ENCODE measurements at places on chromosomes 13 and 19.

GRCh38 chr13:98254513-98254912 is 77.4 kb upstream of the RNF113B start:
- no peak for DNase-seq

- no peak for DNase-seq
Observed at GRCh38 chr19:22807061-22807835, 23.3 kb upstream of the ZNF99 start.

GRCh38 chr13:48491423-48492095 is 41.3 kb downstream of the RCBTB2 start:
- no peak for DNase-seq

- peak; percentile 55 for DNase-seq
Observed at GRCh38 chr19:41646589-41647204, 19.8 kb upstream of the CEACAM4 start.

DNA sequence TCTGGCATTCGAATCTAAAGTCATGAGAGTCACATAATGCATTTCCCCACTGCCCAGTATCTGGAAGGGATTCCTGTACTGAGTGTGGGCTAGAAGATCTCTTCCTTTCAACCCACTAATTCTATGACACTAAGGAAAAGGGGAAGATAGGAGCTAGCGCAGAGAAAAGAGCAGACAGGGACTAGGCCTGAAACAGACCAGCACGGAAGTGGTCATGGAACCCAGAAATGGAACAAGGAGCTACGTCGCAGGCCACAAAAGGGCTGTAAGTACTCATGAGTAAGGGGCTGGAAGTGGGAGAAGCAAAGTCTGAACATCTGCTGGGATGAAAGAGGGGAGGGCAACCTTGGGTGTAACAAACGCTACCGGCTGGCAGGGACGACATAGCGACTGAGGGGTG is 8.6 kb downstream of the ABCC4 start:
- DNase-seq, result no peak

GRCh38 chr13:113359571-113359970 is 4.4 kb downstream of the GRTP1 start:
- DNase-seq, result peak; percentile 57

GRCh38 chr13:80783926-80784565 is 443.1 kb upstream of the SPRY2 start:
- DNase-seq, result no peak

- no peak for DNase-seq
Observed at GRCh38 chr13:108120856-108121255, 94.5 kb downstream of the LIG4 start.

- no peak for DNase-seq
Observed at GRCh38 chr13:106649495-106649894, 81.6 kb upstream of the ARGLU1 start.

- no peak for DNase-seq
Observed at GRCh38 chr13:75175575-75175974, 306.4 kb downstream of the TBC1D4 start.

DNA sequence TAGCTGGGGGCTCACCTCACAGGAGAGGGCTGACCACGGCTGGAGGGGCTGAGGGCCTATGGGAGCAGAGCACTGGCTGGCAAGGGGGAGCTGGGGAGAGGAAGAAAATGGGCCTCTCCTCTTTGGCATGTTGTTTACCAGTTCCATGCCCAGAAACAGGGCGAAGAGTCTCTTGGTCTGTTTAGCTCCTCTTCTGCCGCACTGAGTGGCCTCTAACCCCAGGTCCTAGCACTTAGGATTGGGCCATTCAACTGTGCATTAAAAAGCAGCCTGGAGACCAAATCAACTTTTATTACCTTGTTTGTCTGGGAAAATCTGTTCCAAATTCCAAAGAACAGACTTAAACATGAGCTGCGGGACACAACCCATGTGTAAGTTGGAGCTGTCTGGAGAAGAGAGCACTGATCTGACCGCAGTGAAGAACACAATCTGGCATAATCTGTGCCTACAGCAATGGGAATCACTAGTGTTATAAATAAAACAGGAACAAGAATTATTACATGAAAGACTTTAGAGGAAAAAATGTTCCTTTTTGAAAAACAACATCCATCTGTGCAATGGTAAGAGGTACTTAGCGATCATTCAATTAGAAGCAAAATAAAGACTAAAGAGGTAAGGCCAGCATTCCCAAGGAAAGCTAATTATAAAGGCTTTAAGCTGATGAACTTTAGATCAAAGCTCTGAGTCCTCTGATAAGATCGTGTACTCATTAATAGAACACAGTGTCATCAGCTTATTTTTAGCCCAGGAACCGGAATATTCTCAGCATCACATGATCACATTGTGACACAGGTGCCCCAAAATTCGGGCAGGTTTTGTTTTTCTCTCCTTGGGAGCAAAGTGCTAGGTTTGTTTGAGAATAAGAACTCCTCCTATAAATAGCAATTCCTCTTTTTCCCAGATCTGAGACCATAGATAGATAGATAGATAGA is 243.2 kb downstream of the COL4A1 start:
- no peak for DNase-seq

DNA sequence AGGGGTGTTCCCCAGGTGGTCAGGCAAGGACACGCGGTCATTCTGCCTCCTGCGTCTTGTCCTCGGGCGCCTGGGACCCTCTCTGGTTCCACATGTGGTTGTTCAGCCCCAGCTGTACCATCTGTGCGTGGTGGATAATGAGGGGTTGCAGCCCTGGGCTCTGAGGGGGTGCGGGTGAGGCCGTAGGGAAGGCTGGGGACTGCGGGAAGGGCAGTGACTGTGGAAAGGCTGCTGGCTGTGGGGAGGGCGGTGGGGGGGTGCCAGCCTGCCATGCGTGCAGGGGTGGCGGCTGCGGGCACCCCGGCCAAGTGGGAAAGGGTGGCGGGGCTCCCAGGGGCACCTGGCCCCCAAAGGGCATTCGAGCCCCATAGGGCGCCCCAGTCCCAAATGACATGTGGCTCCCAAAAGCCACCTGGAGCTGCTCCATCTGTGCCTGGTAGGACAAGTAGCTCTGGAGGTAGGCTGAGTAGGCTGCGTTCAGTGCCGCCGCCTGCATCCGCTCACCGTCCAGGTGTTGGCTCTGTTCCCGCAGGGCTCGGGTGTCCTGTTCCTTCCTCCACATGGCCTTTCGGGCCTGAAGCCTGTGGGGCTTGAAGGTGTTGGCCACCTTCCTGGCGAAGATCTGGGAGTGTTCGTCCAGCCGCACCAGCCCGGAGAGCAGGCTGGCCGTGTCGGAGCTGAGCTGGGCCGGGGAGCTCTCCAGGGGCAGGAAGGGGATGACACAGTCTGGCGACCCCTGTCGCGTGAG is 15.1 kb downstream of the TICAM1 start:
- DNase-seq, result no peak

DNA sequence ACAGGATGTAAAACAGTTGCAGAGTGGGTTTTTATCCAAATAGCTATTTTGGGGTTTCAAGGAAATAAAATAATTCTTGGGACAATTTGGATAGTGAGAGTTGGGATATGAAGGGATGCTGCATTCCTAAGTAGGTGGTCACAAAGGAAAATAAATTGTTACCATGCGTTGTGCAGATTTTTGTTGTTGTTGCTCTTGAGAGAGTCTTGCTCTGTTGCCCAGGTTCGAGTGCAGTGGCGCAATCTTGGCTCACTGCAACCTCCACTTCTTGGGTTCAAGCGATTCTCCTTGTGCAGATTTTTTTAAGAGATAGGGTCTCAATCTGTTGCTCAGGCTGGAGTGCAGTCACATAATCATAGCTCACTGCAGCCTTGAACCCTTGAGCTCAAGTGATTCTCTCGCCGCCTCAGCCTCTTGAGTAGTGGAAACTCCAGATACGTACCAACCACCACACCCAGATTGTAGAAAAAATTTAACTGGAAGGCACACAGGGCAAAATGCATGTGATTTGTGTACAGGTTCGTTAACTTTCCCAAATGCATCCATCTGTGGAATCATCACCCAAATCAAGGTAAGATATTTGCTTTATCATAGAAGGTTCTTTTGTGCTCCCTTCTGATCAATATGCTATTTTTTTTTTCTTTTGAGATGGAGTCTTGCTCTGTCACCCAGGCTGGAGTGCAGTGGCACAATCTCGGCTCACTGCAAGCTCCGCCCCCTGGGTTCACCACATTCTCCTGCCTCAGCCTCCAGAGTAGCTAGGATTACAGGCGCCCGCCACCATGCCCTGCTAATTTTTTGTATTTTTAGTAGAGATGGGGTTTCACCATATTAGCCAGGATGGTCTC is 16.0 kb downstream of the SLC1A5 start:
- peak; percentile 23 for DNase-seq

- no peak for DNase-seq
Observed at GRCh38 chr13:31476266-31476665, 263.1 kb upstream of the RXFP2 start.

- no peak for DNase-seq
Observed at GRCh38 chr19:1904860-1905109, 414 bp upstream of the ADAT3 start.

- DNase-seq, result peak; percentile 47
Observed at GRCh38 chr13:44274771-44275205, 98.8 kb upstream of the SERP2 start.

- DNase-seq, result peak; percentile 83
Observed at GRCh38 chr19:17235300-17235970, 9.4 kb downstream of the OCEL1 start.

GRCh38 chr13:71499235-71499634 is 367.8 kb downstream of the DACH1 start:
- no peak for DNase-seq

GRCh38 chr19:731000-731399 is 19.9 kb upstream of the MISP start:
- no peak for DNase-seq

DNA sequence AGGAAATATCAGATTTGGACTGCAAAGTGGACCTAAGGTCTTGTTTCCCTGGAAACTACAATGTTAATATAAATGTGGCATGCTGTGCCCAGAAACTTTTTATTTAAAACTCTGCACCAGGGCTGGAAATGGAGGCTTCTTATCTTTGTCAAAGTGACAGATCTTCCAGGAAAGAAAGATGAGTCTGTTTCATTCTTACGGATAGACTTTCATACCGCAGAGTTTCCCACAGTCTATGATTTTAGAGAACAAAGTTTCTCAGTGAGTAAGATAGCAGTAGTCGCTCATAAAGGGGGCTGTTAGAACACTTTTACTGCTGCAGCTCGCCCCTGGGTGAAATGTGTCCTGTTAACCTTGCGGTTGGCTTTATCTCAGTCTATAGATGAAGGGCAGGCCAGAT is 6.7 kb downstream of the CLEC11A start:
- DNase-seq, result no peak

GRCh38 chr13:109096101-109096500 is 466.7 kb downstream of the MYO16 start:
- DNase-seq, result no peak

- peak; percentile 74 for DNase-seq
Observed at GRCh38 chr19:7926021-7926726, at the start of gene CTXN1. Gene CTXN1, minus strand, starts transcription at chr19:7926135. Its CDS starts 597 bp downstream, at chr19:7925538.

GRCh38 chr13:59665732-59666131 is 498.0 kb downstream of the DIAPH3 start:
- no peak for DNase-seq

DNA sequence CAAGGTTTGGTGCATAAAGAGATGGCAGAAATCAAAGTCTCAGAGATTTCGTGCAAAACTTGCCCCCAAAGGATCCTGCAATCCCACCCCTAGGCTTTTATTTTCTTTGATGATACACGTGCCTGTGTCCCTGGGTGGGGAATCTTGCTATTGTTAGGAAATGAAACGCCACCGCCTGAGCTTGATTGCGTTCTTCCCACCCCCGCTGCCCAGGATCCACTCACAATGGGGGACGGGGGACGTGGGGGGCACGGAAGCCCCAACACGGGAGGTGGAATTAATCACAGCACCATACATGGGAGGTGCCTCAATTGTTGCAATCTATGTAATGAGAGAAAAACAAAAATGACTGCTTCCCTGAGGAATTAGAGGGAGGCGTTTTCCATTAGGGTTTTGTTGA is 39.6 kb downstream of the ZNRF4 start:
- no peak for DNase-seq

- no peak for DNase-seq
Observed at GRCh38 chr13:98525456-98526181, 51.3 kb downstream of the STK24 start.

DNA sequence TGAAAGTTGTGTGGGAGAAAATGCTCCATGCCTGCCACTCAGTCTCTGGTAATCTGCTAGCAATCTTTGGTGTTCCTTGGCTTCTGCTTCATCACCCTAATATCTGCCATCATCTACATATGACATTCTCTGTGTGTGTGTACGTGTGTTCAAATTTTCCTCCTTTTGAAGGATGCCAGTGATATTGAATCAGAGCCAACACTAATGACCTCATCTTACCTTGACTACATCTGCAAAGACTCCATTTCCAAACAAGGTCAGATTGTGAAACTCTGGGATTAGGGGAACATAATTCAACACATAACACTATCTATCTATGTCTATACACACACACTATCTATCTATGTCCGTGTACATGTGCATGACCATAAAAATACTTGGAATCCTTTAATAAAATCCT is 81.4 kb upstream of the IRS2 start:
- DNase-seq, result no peak

DNA sequence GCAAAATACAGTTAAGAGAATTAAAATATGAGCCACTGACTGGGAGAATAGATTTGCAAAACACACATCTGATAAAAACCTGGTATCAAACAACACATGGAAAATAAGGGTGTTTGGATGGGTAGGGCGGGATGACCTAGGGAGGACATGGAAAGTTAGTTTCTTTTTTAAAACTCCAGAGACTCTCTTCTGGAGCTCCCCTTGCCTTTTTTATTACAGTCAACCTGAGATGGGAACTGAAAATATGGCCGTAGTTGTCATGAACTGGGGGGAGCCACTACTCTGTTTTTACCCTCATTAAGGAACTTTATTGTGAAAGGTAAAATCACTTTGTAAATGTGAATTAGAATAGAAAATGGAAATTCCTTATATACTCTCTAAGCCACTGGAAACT is 113.0 kb downstream of the ATP11A start:
- peak; percentile 25 for DNase-seq

GRCh38 chr19:38759590-38760003 is 13.7 kb downstream of the LGALS7 start:
- no peak for DNase-seq

- peak; percentile 67 for DNase-seq
Observed at GRCh38 chr13:39144941-39145533, 106.8 kb downstream of the NHLRC3 start.

DNA sequence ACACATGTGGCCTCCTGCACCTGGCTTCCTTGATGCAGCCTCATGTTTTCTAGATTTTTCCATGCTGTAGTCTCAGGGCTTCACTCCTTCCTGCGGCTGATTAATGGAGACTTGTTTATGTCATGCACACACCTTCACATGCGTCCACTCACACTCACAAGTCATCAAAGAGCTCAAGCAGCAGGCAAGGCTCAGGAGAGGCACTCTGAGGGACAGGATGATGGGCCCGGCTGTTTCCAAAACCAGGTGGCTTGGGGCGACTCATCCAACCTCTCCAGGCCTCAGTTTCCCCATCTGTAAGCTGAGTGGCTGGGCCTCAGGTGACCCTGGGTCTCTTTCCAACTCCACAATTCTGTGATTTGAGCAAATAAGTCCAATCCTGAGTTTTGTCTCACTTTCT is 36.9 kb downstream of the RASA3 start:
- DNase-seq, result no peak

- DNase-seq, result peak; percentile 83
Observed at GRCh38 chr19:53903055-53903680, 5.9 kb upstream of the CACNG7 start.
